ENCODE measurements at places on chromosomes 5 and 9. TPM values are rescaled to one million over a fixed set of nuclear protein-coding genes. Genes with fewer than 3 reads are reported as not detected.

DNA sequence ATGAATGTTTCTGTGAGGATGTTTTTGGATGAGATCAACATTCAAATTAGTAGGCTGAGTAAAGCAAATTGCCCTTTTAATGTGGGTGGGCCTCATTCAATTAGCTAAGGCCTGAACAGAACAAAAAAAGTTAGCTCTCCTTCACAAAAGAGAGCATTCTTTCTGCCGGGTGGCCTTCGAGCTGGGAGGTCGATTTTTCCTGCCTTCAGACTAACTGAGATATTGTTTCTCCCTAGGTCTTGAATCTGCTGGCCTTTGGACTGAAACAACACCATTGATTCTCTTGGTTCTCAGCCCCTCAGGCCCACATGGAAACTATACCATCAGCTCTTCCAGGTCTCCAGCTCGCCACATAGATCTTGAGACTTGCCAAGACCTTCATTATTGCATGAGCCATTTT is 29.1 kb upstream of the FREM1 start:
- DNase-seq, result no peak
- H3K4me3 ChIP-seq, result no peak overlapping the region
- H3K4me1 ChIP-seq, result peaks cover 2% of the 10 kb centered on the region

GRCh38 chr5:170315154-170315553 is 17.6 kb upstream of the LCP2 start:
- DNase-seq, result peak; percentile 53
- peak overlapping the region; percentile 47 for H3K27ac ChIP-seq
- H3K27me3 ChIP-seq, result no peaks in the 10 kb centered on the region

DNA sequence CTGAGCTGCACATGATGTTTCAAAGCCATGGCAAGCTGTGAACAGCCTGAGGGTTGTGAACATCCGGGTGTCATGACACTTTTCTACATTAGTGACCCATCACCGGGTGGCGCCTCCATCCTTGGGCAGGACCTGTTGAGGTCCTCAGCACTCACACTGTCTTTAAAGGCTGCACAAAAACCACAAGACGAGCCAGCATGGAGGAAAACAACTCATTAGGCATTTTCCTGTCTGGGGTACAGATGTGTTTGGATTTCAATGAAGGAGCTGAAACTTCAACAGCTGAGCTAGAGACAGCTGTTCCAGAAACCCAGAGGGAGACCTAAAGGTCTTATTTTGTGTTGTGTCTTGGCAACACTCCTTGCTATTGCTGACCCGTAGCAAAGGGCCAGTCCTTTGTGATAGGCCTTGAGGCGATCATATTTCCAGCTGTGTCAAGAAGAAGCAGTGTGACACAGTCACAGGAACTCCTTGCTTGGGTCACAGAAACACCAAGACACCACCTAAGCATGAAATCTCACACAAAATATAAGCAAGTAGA is 151.8 kb upstream of the VLDLR start:
- peak; percentile 26 for DNase-seq
- peak overlapping the region; percentile 40 for H3K27ac ChIP-seq
- peaks cover 21% of the 10 kb centered on the region for H3K4me1 ChIP-seq

PCDHGA2 gene
- 6.4 TPM for total RNA-seq

SLC1A3 gene
- total RNA-seq, result 14.0 TPM

Measured in thyroid gland (tissue), 4 donors.